ENCODE measurements at places on chromosomes 1 and 21.

DNA sequence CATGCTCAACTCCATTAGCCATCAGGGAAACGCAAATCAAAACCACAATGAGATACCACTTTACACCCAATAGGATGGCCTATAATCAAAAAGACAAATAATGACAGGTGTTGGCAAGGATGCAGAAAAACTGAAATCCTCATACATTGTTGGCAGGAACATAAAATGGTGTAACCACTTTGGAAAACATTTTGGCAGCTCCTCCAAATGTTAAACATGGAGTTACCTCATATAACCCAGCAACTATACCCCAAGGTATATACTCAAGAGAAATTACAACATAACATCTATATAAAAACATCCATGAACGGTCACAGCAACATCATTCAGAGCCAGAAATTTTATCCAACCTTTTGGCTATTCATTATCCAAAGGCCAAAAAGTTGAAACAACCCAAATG, 11.6 kb downstream of the EIF4G3 start:
- DNase-seq = peak; percentile 51

DNA sequence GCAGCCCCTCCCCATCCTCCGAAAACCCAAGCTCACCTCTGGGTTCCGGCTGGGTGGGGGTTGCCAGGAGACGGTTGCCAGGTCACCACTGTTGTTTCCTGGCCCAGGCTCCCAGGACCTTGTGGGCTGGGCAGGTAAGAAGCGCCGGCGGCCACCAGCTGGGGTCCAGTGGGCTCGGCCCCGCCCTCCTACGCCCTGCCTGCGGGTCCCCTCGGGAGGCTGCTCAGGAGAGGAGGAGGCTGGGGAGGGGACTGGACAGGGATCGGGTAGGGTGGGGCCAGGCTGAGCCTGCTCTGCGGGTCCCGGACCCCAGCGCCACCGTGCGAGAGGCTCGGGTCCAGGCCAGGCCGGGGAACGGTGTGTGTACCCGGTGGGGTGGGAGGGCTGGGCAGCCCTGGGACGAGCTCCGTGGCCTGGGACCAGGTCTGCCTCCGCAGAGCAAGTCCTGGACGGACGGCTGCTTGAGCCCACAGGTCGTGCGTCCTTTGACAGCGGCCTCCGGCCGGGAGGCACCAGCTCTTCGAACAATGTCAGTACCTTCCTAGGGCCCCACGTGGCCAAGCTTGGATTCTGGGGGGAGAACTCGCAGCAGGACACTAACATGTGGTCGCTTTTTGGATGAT, at the start of gene TTLL10:
TSS of gene TTLL10 (plus strand) at position 88 of the 623 bp plus-strand sequence. CDS start 5,336 bp downstream, outside the sequence.
- no peak for DNase-seq

DNA sequence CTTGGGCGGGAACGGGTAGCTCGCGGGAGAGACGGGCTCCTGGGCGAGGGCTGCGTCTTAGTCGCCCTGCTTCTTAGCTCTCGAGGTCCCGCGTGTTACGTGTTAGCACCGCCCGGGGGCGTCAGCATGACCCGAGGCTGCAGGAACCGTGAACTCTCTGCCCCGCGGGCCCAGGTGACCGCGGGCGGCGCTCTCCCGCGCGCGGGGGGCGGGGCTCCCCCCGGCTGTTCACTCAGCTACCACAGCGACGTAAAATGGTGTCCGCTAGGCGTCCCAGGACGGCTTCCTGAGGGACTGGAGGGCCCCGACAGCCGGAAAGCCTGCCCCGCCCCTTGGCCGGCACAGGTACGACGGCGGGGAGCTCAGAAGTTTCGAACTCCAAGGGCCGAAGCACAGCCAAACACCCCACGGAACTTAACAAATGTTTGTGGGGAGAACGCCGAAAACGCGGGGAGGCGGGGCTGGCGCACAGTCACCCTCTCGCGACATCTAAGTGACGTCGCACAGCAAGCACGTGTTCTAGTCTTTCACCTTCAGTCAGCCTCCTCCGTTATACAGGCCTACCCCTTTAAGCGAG, 780 bp upstream of the RBM15 start:
- no peak for DNase-seq

DNA sequence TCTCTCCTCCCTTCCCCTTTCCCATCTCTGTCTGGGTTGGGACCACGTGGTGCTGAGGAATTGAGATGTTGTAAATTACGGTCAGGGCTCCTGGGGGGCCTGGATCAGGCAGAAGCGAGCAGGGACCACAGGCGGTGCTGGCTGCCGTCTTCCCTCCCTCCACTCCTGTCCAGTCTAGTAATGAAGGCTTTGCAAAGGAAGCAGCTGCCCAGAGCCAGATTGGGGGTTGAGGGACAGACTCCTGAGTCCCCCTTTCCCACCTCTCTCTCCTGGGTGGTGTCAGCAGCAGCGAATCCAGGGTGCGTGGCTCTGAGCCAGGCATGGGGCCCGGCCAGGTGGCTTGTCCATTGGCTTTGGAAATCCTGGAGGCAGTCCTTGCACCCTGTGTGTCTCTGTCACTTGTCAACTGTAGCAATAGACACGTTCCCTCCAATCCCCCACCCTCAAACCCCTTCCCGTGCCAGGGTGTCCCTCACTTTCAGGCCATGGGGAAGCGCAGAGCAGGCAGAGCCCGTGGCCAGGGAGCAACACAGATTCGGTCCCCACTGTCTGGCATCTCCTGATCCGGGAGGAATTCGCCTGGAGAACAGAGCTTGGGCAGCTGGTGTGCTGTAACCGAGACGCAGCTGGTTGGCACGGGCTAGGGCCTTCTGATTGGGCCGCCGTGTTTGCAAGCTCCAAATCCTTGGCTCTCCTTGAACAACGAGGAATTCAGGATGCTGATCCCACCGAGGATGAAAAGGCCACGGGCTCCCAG, 64.8 kb upstream of the WNT4 start:
- DNase-seq = no peak

GRCh38 chr21:42387843-42388340, 8.0 kb downstream of the TMPRSS3 start:
- no peak for DNase-seq

DNA sequence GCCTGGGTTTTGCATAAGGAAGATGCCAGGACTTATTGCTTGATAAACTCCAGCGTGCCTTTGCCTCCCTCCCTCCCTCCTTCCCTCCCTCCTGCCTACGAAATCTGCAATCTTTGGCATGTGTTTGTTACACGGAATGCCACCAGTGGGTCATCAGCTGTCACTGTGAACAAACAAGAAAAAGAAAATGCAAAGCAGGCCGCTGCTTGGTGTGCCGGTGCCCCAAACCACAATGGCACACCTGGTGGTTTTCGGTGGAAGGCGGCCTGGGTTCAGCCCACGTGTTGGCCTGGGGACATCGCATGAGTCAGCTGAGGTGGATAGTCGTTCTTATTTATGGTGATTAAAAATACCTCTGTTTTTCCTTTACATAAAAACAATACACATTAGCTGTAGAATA, 16.3 kb upstream of the IFNLR1 start:
- no peak for DNase-seq

- no peak for DNase-seq
These were observed 8.3 kb downstream of the MCOLN2 start for GRCh38 chr1:84988588-84988987.

GRCh38 chr1:112504001-112504660, 4.6 kb upstream of the WNT2B start:
- DNase-seq = no peak

GRCh38 chr1:244005455-244005854, 45.6 kb upstream of the ZBTB18 start:
- DNase-seq = no peak

GRCh38 chr1:25798666-25799351, 1.2 kb upstream of the SELENON start:
- no peak for DNase-seq

- no peak for DNase-seq
These were observed 17.6 kb downstream of the ACADM start for GRCh38 chr1:75742047-75742625.
